ENCODE measurements at places on chromosomes 12 and 14.

- no peak for DNase-seq
Measured at GRCh38 chr12:44154128-44154527, 318.2 kb downstream of the TMEM117 start.

DNA sequence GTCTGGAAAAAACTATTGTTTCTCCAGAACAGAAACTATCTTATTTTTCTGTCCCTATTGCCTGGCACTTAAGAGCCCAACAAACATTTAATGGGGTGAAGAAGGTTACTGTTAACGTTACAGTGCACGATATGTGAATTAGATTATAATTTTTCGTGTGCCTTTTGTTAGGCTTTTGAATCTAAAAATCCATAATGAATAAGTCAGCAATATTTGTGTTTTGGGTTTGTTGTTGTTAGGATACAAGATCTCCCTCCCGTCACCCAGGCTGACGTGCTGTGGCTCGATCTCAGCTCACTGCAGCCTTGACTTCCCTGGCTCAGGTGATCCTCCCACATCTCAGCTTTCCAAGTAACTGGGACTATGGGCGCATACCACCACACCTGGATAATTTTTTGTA lies 7.9 kb downstream of the METAP2 start:
- no peak for DNase-seq

GRCh38 chr12:64486657-64487056 lies 34.7 kb downstream of the TBK1 start:
- DNase-seq: no peak

GRCh38 chr12:9064815-9065606 lies 50.7 kb downstream of the A2M start:
- no peak for DNase-seq

DNA sequence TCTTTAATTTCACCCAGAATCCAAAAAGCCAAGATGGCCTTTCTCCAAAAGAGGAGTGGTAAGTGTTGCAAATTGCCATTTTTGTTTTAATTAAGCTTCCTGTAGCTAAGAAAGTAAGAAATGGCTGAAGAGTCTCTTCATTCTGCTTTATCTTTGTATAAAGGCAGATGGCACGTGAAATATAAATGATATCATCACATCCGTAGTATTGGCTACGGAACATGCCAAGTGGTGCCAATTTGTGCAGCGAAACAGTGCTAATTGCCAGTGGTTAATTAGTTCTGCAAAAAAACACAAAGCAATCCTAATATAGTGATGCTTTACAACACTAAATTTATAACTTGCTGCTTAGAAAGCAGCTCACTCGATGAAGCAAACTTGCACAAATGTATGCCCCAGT lies 29.4 kb downstream of the PLEKHG7 start:
- no peak for DNase-seq

Data from stimulated activated naive CD4-positive, alpha-beta T cell (primary cell).